HepG2 (cell line): ENCODE measurements at places on chromosomes 6 and 20. TPM values are rescaled to one million over a fixed set of nuclear protein-coding genes. Genes with fewer than 3 reads are reported as not detected.

DNA sequence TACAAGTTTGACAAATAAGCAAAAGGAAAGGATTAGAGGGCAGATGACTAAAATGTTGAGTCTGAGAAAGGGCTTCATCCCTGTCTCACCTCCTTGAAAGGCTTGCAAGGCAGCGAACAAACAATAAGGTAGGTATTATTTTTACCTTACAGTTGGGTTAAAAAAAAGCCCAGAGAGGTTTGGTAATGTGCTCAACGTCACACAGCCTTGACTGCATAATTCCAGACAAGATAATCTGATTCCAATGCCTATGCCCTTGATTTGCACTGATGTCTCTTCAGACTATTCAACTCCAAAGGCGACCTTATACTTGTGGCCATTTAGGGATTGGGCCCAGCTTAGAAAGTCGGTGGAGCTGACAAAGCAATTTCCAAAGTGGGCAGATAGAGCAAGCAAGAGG is 1.7 kb downstream of the ARG1 start:
- no peak for DNase-seq
- H3K4me1 ChIP-seq = peaks cover 61% of the 10 kb centered on the region
- H3K27ac ChIP-seq = peak overlapping the region; percentile 78
- H3K36me3 ChIP-seq = peaks cover 2% of the 10 kb centered on the region

- no peak overlapping the region for H3K4me3 ChIP-seq
- H3K27ac ChIP-seq = no peak overlapping the region
- no peaks in the 10 kb centered on the region for H3K4me1 ChIP-seq
- no peaks in the 10 kb centered on the region for H3K36me3 ChIP-seq
- peaks cover 4% of the 10 kb centered on the region for H3K27me3 ChIP-seq
These were observed 92.6 kb downstream of the DLL1 start for GRCh38 chr6:170198298-170198697.

GRCh38 chr6:39084506-39084905 is 30.5 kb downstream of the SAYSD1 start:
- H3K4me3 ChIP-seq = no peak overlapping the region
- H3K4me1 ChIP-seq = no peaks in the 10 kb centered on the region
- DNase-seq = no peak

GRCh38 chr20:51749674-51750036 is 18.5 kb downstream of the ATP9A start:
- H3K4me1 ChIP-seq = peaks cover 86% of the 10 kb centered on the region
- H3K27me3 ChIP-seq = no peaks in the 10 kb centered on the region
- H3K27ac ChIP-seq = peak overlapping the region; percentile 60

DNA sequence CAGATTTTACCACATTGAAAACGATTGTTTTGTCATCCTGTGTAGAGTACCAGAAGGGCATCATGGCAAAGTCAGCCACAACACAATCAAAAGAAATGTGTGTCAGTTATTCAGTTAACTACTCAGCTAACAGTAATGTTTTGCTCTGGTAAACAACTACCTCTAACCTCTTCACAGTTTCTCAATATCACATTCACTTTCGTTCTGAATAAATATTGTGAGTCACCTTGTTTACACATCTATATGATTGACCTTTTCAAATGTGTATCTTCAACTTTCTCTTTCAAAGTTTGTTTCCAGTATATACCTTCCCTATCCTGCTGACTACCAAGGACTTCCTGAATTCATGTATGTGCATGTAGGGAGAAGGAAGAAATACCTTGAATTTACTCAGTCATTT is 216.6 kb upstream of the UFL1 start:
- DNase-seq = peak; percentile 13
- no peak overlapping the region for H3K4me3 ChIP-seq
- H3K27me3 ChIP-seq = no peaks in the 10 kb centered on the region

DNA sequence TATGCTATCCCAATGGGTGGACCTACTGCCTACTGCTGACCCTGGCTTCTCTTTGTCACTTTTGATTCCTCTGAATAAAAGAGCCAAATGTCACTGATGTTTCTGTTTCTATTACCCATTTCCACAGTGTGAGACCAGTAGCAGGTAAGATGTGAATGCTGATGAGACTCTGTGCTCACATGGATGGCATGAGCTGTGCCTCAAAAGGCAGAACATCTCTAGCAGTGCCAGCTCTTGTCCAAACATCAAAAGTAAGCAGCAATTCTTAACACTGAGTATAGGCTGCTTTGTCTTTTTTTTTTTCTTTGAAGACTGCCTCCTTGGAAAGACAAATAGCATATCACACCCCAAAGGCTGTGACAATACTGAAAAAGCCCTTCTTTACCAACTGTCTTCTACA is 459.2 kb upstream of the RUNX2 start:
- no peak overlapping the region for H3K27ac ChIP-seq
- no peak overlapping the region for H3K4me3 ChIP-seq
- no peaks in the 10 kb centered on the region for H3K36me3 ChIP-seq
- DNase-seq = no peak
- H3K27me3 ChIP-seq = no peaks in the 10 kb centered on the region

DNA sequence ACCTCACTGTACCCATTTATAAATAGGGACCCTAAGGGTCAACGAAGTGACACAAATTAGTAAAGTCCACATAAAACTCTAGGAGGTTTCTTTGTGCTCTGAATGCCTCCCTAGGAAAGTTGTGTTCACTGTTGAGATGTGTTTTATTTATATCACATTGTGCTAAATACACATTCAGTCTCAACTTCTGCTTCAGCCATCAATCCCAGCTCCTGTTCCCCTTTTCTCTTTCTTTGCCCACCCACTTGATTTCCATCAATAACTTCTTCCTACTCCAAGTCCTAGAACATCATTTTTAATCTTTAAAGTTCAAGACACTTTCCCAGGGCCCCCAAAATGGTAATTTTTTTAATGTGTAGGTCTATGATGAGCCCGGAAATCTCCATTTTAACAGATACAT is 208.3 kb upstream of the RAB32 start:
- DNase-seq = no peak
- H3K27me3 ChIP-seq = no peaks in the 10 kb centered on the region
- no peaks in the 10 kb centered on the region for H3K4me1 ChIP-seq
- no peaks in the 10 kb centered on the region for H3K36me3 ChIP-seq
- H3K4me3 ChIP-seq = no peak overlapping the region
- no peak overlapping the region for H3K27ac ChIP-seq

- no peak overlapping the region for H3K27ac ChIP-seq
- DNase-seq = peak; percentile 45
- peaks cover 27% of the 10 kb centered on the region for H3K4me1 ChIP-seq
- H3K36me3 ChIP-seq = no peaks in the 10 kb centered on the region
- no peak overlapping the region for H3K4me3 ChIP-seq
These were observed 30.2 kb upstream of the SERINC3 start for GRCh38 chr20:44552050-44552449.

GRCh38 chr20:35283441-35284266 is 918 bp downstream of the EIF6 start:
- peak overlapping the region; percentile 81 for H3K4me3 ChIP-seq
- H3K27ac ChIP-seq = peak overlapping the region; percentile 95
- peaks cover 21% of the 10 kb centered on the region for H3K36me3 ChIP-seq
- H3K4me1 ChIP-seq = peaks cover 75% of the 10 kb centered on the region
- no peak for DNase-seq

DNA sequence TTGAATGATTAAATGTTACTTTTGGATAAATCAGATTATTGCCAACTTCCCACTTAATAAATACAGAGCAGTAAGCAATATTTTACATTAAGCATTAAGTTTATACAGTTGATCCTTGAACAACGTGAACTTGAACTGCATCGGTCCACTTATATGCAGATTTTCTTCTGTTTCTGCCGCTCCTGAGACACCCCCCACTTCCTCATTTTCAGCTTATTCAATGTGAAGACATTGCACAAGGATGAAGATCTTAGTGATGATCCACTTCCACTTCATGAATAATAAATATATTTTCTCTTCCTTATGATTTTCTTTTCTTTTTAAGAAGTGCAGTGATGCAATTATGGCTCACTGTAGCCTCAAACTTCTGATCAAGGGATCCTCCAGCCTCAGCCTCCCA is 167.2 kb downstream of the LINC00237 start:
- H3K4me3 ChIP-seq = no peak overlapping the region
- H3K36me3 ChIP-seq = no peaks in the 10 kb centered on the region
- H3K27ac ChIP-seq = no peak overlapping the region
- peaks cover 23% of the 10 kb centered on the region for H3K4me1 ChIP-seq

DNA sequence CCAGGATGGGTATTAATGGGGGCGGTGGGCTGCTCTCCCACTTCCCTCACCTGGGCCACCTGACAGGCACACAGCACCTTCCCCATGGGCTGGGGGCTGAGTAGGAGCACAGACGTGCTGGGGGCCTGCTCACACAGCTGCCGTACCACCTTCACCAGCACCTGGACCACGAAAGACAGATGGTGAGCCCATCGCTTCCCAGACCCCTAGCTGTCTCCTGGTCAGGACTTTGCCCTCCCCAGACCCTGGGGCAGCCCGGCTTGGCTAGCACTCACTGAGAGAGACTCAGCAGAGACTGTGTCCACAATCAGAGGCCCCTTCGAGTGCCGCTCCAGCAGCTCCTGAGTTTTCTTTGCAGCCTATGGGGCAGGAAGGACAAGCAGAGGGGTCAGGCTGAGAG is 12.0 kb downstream of the AARS2 start:
- peaks cover 46% of the 10 kb centered on the region for H3K36me3 ChIP-seq
- DNase-seq = no peak
- no peak overlapping the region for H3K4me3 ChIP-seq
- H3K4me1 ChIP-seq = no peaks in the 10 kb centered on the region
- no peaks in the 10 kb centered on the region for H3K27me3 ChIP-seq

- peak overlapping the region; percentile 85 for H3K4me3 ChIP-seq
- H3K36me3 ChIP-seq = peaks cover 2% of the 10 kb centered on the region; the same call in 1 of the 2 replicates
- no peak for DNase-seq
- H3K27ac ChIP-seq = no peak overlapping the region
- peaks cover 49% of the 10 kb centered on the region for H3K4me1 ChIP-seq
These were observed 1.9 kb downstream of the TMEM30A start for GRCh38 chr6:75282706-75283105.

GRCh38 chr20:62112368-62112767 is 9.9 kb upstream of the LSM14B start:
- H3K4me3 ChIP-seq = no peak overlapping the region
- H3K4me1 ChIP-seq = peaks cover 17% of the 10 kb centered on the region
- no peak overlapping the region for H3K27ac ChIP-seq
- DNase-seq = no peak
- H3K36me3 ChIP-seq = no peaks in the 10 kb centered on the region
- H3K27me3 ChIP-seq = peaks cover 6% of the 10 kb centered on the region

DNA sequence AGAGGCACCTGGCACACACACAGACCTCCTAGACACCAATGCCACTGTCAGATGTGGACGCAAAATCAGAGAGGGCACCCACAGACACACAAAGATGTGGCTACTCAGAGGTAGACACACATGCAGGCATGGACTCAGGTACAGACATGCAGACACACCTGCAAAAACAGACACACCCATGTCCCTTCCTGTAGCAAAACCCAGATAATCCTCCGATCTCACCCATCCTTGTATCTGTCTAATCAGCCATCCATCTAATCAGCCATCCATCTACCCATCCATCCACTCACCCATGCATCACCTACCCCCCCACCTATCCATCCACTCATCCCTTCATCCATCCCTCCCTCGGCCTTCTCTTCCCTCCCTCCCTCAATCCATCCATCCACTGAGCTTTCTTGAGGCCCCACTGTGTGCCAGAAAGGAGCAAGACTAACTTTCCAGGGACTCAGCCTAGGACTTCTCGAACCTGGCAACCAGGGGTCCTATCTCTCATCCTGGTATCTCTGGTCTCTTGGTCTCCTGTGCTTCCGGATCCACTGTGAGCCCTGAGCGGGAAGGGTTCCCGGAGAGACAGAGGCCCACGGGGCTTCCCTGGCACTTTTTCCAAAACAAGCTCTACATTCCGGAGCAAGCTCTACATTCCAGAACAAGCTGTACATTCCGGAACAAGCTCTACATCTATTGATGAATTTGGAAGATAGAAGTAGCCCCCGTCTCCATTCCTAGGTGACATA is 1.1 kb upstream of the TGM2 start:
- DNase-seq = peak; percentile 55
- no peaks in the 10 kb centered on the region for H3K36me3 ChIP-seq
- peaks cover 95% of the 10 kb centered on the region for H3K4me1 ChIP-seq

- no peak overlapping the region for H3K27ac ChIP-seq
- no peak overlapping the region for H3K4me3 ChIP-seq
- DNase-seq = no peak
- H3K4me1 ChIP-seq = no peaks in the 10 kb centered on the region
- no peaks in the 10 kb centered on the region for H3K36me3 ChIP-seq
These were observed 872.1 kb downstream of the PHF3 start for GRCh38 chr6:64507661-64508060.

GRCh38 chr20:3459881-3460307 is 10.9 kb upstream of the ATRN start:
- H3K4me3 ChIP-seq = no peak overlapping the region
- H3K4me1 ChIP-seq = peaks cover 40% of the 10 kb centered on the region
- no peak overlapping the region for H3K27ac ChIP-seq

- H3K4me1 ChIP-seq = peaks cover 6% of the 10 kb centered on the region; the same call in 1 of the 2 replicates
- no peak overlapping the region for H3K4me3 ChIP-seq
- H3K36me3 ChIP-seq = no peaks in the 10 kb centered on the region
- no peak overlapping the region for H3K27ac ChIP-seq
- no peaks in the 10 kb centered on the region for H3K27me3 ChIP-seq
- DNase-seq = no peak
These were observed 434.1 kb upstream of the SOX4 start for GRCh38 chr6:21159465-21159864.

- H3K27me3 ChIP-seq = peaks cover 16% of the 10 kb centered on the region; the same call in 1 of the 2 replicates
- H3K36me3 ChIP-seq = no peaks in the 10 kb centered on the region
- no peak overlapping the region for H3K27ac ChIP-seq
- no peaks in the 10 kb centered on the region for H3K4me1 ChIP-seq
These were observed 71.2 kb upstream of the SLCO4A1 start for GRCh38 chr20:62570897-62571668.

GRCh38 chr20:14488756-14489479 is 151.5 kb upstream of the FLRT3 start:
- H3K27ac ChIP-seq = no peak overlapping the region
- H3K27me3 ChIP-seq = no peaks in the 10 kb centered on the region
- H3K4me3 ChIP-seq = no peak overlapping the region
- no peak for DNase-seq
- H3K4me1 ChIP-seq = no peaks in the 10 kb centered on the region

DNA sequence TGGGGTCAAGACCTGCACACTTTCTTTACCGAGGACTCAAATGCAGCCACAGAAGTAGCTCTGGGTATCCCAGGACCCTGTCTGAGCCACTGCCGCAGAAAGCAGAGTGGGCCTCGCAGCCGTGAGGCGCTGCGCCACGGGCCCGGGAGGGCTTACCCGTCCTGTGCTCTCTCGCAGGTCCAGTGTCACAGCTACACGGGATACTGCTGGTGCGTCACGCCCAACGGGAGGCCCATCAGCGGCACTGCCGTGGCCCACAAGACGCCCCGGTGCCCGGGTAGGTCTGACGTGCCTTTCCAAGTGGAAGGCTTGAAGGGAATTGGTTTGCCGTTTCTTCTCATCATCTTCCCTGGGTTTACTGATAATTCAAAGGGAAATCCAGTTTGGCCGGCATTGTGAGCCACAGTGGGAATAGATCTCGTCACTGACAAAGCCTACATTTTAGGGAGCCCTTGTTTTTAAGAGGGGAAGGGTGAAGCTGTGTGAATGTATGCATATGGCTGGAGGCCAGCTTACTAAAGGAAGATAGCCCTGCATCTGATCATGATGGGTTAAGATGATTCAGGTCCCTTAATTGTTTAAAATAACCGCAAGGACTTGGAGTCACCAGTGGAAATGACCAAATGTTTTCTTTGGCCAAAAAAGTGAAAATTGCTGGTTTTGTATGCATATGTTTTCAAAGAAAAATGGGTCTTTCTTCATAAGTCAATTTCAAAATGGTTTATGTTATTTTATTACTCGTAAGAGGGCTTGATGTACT is 86.6 kb downstream of the SMOC2 start:
- H3K4me3 ChIP-seq = no peak overlapping the region
- no peaks in the 10 kb centered on the region for H3K36me3 ChIP-seq
- no peak overlapping the region for H3K27ac ChIP-seq
- peaks cover 64% of the 10 kb centered on the region for H3K27me3 ChIP-seq

MCM8 gene
- 7.7 and 11.5 TPM in 2 replicates for polyA plus RNA-seq

ASIP gene
- not detected in 2 replicates for polyA plus RNA-seq

TCF19 gene
- polyA plus RNA-seq = 4.2 and 4.9 TPM in 2 replicates

CST4 gene
- polyA plus RNA-seq = 0.16 TPM in 1 of 2 replicates, not detected in the other

HCK gene
- 0.04 and 0.10 TPM in 2 replicates for polyA plus RNA-seq
